ENCODE measurements at places on chromosomes 16 and 17.
A peak's percentile ranks its signal among the peaks of the same experiment; 100 is the strongest.

- DNase-seq = no peak
Measured at GRCh38 chr17:61250335-61250890, 149.2 kb upstream of the TBX2 start.

- DNase-seq = no peak
Measured at GRCh38 chr17:17917394-17917793, 54.8 kb downstream of the TOM1L2 start.

DNA sequence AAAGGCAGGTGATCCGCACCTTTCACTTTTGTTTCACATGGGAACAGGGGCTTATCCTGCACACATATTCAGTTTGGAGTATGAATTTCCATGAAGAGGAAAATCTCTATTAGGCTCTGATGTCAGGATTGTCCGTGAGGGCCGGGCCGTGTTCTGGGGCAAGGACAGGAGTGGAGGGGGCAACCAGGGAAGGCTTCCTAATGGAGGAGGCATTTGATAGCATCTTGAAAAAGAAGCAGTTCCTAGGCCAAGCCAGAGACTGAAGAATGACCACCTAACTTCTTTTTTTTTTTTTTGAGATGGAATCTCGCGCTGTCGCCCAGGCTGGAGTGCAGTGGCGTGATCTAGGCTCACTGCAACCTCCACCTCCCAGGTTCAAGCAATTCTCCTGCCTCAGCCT lies 174.2 kb downstream of the SEC14L1 start:
- peak; percentile 37 for DNase-seq

GRCh38 chr17:80998748-80999535 lies 7.3 kb downstream of the CHMP6 start:
- no peak for DNase-seq

GRCh38 chr17:80000981-80001775 lies 34.5 kb downstream of the TBC1D16 start:
- no peak for DNase-seq

DNA sequence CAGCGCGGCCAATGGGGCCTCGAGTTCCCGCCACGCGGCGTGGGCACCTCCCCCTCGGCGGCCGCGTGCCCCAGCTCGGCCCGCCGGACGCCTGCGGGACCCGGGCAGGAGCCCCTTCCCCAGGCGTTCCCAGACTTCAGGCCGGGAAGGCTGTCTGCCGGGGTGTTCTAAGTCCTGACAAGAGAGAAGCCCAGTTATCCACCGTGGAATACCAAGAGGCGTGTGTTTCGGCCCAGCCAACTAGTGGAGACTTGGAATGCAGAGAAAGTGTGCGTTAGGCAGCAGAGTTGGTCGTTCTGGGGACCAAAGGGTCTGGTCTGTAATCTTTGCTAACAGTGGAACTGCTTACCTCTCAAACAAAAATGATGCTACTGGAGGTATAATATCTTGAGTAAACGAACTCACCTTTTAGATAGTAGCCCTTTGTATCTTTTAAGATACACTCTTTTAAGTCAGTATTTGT lies 251 bp upstream of the HSF5 start:
- DNase-seq = no peak

- no peak for DNase-seq
Measured at GRCh38 chr16:1434644-1435592, 4.0 kb downstream of the PERCC1 start.

GRCh38 chr17:2580151-2580550 lies 13.3 kb upstream of the PAFAH1B1 start:
- DNase-seq = no peak

DNA sequence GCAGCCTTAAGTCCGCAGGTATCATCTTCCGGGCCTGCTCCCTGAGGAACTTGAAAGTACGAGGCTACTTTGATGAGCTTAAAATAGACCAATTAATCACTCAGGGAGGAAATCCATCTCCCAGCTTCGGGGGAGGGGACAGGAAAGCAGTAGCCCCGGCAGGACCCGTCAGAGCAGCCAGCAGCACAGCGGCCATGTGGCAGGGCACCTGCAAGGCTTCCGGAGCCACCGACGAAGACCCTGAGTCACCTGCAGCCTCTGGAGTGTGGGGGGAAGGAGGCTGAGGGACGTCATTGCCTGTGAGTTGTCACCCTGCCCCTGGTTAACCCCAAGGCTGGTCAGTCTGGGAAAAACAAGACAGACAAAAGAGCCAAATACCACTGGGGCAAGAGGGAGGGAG lies 4.4 kb upstream of the CYB561 start:
- DNase-seq = no peak

- DNase-seq = no peak
Measured at GRCh38 chr16:86597880-86598606, 19.7 kb downstream of the FOXL1 start.

DNA sequence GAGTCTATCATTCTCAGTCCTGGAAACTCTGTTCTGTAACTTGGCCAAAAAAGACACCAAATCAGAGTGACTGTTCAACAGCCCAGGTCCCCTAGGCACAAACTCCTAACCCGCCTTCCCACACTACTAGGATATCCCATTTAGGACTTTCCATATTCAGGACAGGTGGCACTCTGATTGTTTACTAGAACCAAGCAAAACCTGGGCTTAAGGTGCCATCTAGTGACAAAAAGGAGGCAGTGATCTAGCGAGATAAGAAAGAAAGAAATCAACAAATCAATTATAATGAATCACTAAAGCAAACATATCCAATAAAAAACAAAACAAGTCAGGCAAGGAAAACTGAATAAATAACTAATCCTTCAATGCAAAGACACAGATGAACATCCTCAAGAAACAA lies 203.9 kb downstream of the CEP112 start:
- DNase-seq = no peak

DNA sequence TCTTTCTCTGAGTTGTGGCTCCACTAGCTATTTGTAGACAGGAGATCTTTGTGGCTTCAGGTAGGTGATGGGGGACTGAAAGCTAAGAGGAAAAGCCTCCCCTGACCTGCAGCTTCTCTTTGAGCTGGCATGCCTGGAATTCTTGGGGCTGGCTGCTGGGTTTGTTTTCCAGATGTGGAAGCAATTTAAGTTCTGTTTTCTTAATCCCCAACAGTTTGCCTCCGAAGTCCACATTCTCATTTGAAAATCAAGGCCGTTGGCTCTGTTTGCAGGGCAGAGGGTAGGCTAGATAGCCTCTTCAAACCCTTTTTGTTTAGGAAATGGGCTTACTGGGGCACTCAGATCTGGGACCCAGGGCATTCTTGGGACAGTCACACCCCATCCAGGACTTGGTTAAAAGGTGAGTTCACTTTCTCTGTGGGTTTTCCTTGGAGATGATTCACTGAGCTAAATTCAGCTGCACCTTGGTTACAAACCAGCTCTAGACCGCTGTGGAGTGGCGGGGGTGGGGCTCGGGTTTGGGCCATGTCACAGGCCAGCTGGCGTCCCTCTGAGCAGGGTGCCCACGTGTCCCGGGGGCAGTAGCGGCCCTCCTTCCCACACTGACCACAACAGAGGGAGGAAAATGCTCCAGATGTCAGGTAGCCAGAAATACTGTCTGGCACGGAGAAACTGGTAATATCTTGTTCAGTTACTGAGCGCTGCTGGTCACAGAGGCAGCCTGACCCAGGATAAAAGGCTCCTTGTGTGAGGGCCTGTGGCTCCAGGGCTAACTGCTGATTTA lies 108.5 kb downstream of the RAB11FIP4 start:
- no peak for DNase-seq

DNA sequence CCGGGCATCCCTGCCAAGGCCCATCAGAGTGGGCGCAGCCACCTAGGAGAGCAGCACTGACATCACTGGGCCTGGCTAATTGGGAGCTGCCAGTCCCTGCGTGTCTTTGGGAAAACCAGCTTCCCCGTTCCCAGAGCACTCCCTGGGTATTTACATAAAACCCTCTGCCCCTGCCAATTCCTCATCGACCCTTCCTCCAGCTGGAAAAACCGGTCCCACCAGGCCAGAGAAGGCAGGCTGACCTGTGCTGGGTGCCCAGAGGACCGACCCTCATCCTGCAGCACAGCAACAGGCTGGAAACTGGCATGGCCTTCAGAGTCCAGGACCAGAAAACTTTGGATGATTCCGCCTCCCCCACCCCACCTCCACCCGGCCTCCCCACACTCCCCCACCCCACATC lies 8.2 kb upstream of the FOXN1 start:
- no peak for DNase-seq

- no peak for DNase-seq
Measured at GRCh38 chr16:2250652-2251295, 613 bp downstream of the ECI1 start.

DNA sequence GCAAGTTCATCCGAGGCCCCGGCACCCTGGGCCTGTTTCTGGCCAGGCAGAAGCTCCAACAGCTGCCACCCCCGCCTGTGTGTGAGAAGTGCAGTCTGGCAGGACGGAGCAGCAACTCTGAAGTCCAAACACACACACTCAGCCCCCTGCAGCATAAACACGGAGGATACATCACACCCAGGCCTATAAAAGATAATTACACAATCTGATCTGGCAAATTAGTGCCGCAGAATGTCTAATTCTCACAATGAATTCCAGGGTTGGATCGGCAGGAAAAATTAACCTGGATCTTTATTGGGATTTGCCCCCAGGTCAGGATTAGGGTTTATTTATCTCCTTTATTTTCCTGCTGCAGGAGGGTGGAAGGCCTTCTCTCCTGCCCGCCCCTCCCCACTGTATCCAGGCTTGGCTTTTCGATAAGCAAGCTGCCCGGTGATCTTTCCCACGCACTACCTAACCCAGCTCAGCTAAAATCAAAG lies 311.4 kb downstream of the SOX9 start:
- DNase-seq = no peak

- DNase-seq = no peak
Measured at GRCh38 chr17:51481370-51481769, 221.0 kb downstream of the UTP18 start.

DNA sequence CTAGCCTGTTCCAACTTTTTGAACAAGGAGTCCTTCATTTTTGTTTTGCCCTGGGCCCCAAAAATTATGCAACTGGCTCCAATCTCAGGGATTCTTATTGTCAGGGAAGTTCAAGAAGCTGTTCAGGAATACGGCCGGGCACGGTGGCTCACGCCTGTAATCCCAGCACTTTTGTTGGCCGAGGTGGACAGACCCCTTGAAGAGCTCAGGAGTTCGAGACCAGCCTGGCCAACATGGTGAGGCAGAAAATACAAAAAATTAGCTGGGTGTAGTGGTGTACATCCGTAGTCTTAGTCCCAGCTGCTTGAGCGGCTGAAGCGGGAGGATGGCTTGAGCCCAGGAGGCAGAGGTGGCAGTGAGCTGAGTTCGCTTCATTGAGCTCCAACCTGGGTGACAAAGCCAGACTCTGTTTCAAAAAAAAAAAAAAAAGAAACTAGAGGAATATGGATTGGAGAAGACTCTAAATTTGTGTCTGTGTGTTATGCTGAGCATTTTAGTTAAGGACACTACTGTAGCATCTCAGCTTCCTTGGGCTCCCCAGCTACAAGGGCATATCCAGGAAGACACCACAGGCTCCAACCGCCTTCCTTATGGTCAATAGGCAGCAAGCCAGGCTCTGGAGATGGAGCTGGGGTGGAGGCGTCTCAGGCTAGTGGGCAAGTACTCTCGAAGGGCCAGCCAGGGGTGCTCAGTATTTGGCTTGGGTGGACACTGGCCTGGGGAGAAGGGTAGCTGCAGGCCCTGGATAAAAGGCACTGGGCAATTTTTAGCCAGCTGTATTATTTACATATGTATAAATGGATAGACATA lies 56.8 kb upstream of the CREBBP start:
- DNase-seq = peak; percentile 67

DNA sequence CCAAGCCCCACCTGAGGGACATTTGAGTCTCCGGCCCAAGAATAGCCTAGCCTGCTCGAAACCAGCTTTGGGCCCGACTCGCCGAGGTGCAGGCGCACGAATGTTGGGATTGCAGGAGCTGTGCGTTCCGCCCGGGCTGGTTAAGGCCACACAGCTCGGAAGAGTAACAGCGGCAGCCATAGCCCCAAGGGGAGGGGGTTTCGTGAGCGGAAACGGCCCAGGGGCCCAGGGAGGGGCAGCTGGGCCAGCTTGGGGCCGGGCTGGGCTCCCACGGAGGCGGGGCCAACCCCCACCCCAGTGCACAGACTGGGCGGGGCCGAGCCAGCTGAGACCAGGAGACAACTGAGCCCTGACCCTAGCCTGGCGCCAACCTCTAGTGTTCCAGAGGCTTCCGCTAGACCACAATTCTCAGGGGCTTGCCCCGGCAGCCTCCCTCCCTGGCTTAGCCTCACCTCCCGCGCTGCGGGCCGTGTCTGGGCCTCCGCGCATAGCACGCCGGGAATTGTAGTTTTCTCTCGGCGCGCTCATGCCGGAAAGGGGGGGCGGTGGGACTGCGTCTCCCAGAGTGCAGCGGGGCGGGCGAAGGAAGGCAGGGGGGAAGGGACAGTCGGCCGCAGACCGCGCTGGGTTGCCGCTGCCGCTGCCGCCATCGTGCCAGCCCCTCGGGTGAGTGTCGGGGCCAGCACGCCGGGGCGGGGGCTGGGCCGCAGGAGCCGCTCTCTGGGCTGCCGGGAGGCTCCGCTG lies at the start of gene NUTF2:
NUTF2 (plus strand) TSS at position 614 of the 744 bp plus-strand sequence. CDS start 18,198 bp downstream, outside the sequence.
- DNase-seq = peak; percentile 97

DNA sequence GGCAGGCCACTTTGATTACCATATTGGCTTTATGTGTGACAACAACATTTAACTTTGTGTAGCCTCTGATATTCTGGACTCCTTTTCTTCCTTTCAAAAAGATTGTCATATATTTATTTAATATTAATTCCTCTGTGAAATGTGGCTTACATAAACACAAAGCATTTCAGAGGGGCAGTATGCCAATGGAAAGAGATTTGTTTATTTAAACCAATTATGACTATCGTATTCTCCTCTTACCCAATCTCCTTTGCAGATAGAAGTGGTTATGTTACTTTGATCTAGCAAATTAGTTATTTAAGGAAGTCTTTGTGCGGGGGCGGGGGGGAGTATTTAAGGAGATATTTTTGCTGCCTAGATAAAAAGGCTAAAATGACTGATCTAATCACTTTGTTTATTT lies 573.7 kb upstream of the KIF2B start:
- DNase-seq = no peak

- DNase-seq = no peak
Measured at GRCh38 chr16:89581861-89582563, 6.5 kb downstream of the CPNE7 start.

GRCh38 chr16:80552277-80552676 lies 11.5 kb downstream of the DYNLRB2 start:
- DNase-seq = no peak

DNA sequence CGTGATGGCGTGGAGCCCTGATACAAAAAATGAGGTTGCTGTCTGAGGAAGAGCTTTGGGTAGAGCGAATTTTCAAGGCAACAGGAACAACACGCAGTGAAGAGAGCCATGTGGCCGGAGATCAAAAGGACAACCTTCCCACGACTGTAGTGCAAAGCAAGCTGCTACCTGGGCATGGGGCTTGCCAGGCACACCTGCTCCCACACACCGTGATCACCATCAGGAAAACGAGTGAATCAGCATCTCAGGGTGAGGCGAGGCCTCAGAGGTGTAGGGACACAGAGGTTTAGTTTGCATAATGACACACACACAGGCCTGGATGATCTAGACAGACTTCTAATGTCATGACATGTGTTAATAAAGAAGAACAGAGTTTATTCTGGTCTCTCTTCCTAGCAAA lies 65.7 kb downstream of the PARN start:
- no peak for DNase-seq

- DNase-seq = peak; percentile 40
Measured at GRCh38 chr17:28828294-28829040, 14.1 kb downstream of the FAM222B start.
